ENCODE measurements at places on chromosomes 11 and 22. TPM values are rescaled to one million over a fixed set of nuclear protein-coding genes. Genes with fewer than 3 reads are reported as not detected.

UBE2L6 gene
- total RNA-seq: 48.2 TPM

FOLR1 gene
- not detected for total RNA-seq

DNA sequence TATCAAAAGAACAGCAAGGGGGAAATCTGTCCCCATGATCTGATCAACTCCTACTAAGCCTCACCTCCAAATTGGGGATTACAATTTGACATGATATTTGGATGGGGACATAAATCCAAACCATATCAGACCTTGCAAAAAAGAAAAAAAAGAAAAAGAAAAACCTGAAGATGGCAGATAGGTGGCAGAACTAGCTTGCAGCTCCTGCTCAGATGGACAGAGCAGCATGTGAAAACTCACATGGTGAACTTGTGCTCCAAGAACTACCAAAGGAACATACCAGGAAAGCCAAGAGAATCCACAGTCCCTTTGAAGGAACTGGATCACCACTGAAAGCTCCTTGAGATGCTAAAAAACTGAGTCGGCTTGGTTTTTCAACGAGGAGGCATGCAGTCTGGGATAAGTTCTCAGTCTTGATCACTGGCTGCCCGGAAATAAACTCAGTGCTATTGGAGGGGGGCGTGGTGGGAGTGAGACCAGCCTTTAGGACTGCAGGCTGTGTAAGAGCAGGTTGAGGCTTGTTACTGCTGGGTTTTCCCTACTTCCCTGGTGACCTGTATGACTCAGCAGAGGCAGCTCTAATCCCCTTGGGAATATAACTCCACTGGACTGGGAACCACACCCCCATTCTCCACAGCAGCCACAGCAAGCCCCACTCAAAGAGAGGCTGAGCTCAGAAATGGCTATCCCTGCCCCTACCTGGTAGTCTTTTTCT lies 358.3 kb upstream of the ARHGAP42 start:
- peak; percentile 0 for DNase-seq

DNA sequence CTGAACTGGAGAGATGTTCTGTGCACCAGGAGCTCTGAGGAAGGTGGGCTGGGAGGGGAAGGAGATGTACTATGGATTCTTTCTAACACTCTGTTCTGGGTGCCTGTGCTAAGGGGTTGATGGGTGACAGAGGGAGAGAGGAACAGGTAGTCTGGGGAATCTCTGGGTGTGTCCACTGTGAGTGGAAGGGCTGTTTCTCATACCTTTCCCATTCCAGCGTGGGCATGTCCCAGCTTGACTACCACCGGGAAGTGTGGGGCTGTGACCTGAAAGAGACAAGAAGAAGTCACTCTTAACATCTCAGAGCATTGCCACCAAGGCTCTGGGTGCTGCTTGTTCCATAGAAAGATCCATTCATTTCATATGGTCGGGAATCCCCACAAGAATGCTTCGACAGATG lies 121.9 kb downstream of the FBXO7 start:
- DNase-seq: no peak

- DNase-seq: no peak
These were observed 11.0 kb downstream of the ZNRF3 start for GRCh38 chr22:28894334-28894733.

DNA sequence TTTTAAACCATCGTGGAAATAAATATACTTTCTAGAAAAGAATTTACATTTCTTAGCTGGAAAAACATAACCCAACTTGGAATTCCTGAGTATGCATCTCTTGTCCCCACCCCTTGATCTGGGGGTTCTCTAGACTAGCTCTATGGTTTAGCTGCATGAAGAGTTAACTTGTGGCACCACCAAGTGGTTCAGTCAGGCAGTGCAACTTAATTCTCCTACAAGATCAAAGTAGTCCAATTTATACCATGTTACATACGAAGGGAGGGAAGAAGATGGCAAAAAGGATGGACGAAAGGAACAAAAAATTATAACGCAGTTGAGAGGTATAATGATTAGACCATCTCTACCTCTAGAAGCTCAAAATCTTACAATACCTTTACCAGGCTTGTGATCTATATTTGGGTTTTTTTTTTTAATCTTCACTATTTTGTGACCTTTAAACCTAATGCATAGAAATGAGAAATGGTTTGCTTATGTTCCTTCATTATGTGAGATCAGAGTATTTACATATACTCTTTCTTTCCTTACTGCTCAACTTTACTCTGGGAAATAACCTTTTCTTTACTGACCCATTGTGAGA lies 28.5 kb upstream of the ALKBH3 start:
- DNase-seq: peak; percentile 69

TMEM258 gene
- total RNA-seq: 46.0 TPM

GRCh38 chr22:42862045-42862734 lies 5.1 kb upstream of the ARFGAP3 start:
- no peak for DNase-seq

GRCh38 chr11:58621586-58622262 lies 741 bp upstream of the CNTF start:
- no peak for DNase-seq

CCDC116 gene
- 0.26 TPM for total RNA-seq

GRCh38 chr22:22759371-22759770 lies 115.0 kb downstream of the GGTLC2 start:
- no peak for DNase-seq

- no peak for DNase-seq
These were observed 64.5 kb downstream of the CCDC73 start for GRCh38 chr11:32729976-32730375.

DNA sequence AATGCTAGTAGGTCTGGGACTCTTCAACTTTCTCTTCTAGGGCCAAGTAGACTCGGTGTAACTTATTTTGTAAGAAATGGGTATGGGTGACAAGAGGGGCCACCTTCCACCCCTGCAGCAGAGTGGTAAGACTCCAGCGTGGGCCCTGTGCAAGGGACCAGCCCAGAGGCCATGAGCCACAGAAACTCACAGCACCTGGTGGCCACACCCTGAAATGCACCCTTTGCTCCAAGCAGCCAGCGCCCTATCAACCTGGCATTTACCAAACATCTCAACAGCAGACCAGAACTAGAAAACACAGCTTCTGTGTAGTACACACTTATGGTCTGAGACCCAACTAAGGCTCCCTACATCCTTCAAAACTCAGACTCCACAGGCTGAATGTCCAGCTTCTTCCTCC lies 5.7 kb downstream of the CDCA5 start:
- peak; percentile 19 for DNase-seq

GRCh38 chr11:116563712-116564047 lies 209.1 kb downstream of the BUD13 start:
- no peak for DNase-seq

PLAAT5 gene
- total RNA-seq: not detected

DNA sequence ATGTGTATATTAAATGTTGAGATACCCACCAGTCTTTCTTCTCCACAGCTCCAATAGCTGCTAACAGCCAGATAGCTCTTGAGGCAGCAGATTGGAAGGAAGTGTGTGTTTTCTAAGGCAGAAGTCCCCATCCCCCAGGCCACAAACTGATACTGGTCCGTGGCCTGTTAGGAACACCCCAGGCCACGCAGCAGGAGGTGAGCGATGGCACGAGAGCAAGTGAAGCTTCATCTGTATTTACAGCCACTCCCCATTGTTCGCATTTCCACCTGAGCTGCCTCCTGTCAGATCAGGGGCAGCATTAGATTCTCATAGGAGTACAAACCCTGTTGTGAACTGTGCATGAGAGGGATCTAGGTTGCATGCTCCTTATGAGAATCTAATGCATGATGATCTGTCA lies 12.7 kb downstream of the CCDC73 start:
- DNase-seq: no peak

GRCh38 chr11:40921246-40921645 lies 538.2 kb downstream of the LRRC4C start:
- no peak for DNase-seq
